ENCODE measurements at places on chromosomes 6 and 20. TPM values are rescaled to one million over a fixed set of nuclear protein-coding genes. Genes with fewer than 3 reads are reported as not detected.
A peak's percentile ranks its signal among the peaks of the same experiment; 100 is the strongest.

Gene FAM184A
- total RNA-seq: 4.4 TPM

Gene POM121L2
- total RNA-seq: not detected

Gene LY6G6D
- total RNA-seq: not detected

Gene RIPPLY2
- total RNA-seq: not detected

Gene STMN3
- total RNA-seq: 24.5 TPM

Gene HSPA1L
- 0.69 TPM for total RNA-seq

Gene LHFPL5
- not detected for total RNA-seq

DNA sequence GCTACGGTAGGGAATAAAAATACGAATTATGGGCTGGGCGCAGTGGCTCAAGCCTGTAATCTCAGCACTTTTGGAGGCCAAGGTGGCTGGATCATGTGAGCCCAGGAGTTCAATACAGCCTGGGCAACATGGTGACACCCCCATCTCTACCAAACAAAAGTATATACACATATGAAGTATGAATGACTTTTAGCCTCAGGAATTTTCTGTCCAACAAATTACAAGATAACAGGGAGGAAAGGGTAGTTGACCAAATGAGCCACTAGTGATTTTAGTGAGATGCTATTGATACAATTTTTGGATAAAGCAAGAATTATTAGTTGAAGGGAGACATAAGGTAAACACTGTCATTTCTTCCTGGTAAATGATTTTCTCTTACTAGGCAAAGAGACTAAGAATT is 328.2 kb downstream of the SYNE1 start:
- no peaks in the 10 kb centered on the region for H3K27me3 ChIP-seq
- H3K4me1 ChIP-seq: no peaks in the 10 kb centered on the region
- no peak overlapping the region for H3K27ac ChIP-seq
- no peak for DNase-seq
- H3K4me3 ChIP-seq: no peak overlapping the region

DNA sequence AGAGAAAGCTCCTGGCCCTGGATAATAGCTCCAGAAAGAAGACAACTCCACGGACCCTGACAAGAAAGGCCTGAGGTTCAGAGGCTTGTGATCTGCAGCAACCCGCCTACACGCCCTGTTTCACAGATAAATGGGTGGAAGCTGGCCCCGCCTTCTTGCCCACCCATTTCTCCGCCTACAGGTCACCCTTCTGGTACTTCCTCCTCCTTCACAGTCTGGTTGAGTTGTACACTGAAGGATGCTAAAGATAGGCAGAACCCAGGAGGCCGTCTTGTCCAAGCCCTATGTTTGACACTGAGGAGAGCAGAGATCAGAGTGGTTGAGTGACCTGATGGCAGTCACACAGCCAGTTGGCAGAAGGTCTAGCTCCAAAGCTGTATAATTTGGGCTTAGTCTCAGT is 34.2 kb upstream of the MDGA1 start:
- H3K4me1 ChIP-seq: no peaks in the 10 kb centered on the region
- H3K36me3 ChIP-seq: no peaks in the 10 kb centered on the region
- H3K27ac ChIP-seq: no peak overlapping the region
- no peak for DNase-seq

GRCh38 chr6:73728548-73729205 is 32.7 kb downstream of the CD109 start:
- no peaks in the 10 kb centered on the region for H3K4me1 ChIP-seq
- no peak overlapping the region for H3K4me3 ChIP-seq
- no peaks in the 10 kb centered on the region for H3K36me3 ChIP-seq
- no peak overlapping the region for H3K27ac ChIP-seq
- no peak for DNase-seq
- no peaks in the 10 kb centered on the region for H3K27me3 ChIP-seq

GRCh38 chr6:46772762-46773161 is 20.4 kb upstream of the MEP1A start:
- H3K27me3 ChIP-seq: no peaks in the 10 kb centered on the region
- no peak overlapping the region for H3K27ac ChIP-seq
- H3K4me3 ChIP-seq: no peak overlapping the region
- no peak for DNase-seq

GRCh38 chr6:121105461-121105860 is 228.8 kb downstream of the TBC1D32 start:
- H3K36me3 ChIP-seq: no peaks in the 10 kb centered on the region
- H3K4me3 ChIP-seq: no peak overlapping the region
- H3K4me1 ChIP-seq: no peaks in the 10 kb centered on the region

GRCh38 chr6:12386816-12387215 is 96.7 kb downstream of the EDN1 start:
- no peaks in the 10 kb centered on the region for H3K36me3 ChIP-seq
- no peak overlapping the region for H3K4me3 ChIP-seq
- no peak overlapping the region for H3K27ac ChIP-seq

DNA sequence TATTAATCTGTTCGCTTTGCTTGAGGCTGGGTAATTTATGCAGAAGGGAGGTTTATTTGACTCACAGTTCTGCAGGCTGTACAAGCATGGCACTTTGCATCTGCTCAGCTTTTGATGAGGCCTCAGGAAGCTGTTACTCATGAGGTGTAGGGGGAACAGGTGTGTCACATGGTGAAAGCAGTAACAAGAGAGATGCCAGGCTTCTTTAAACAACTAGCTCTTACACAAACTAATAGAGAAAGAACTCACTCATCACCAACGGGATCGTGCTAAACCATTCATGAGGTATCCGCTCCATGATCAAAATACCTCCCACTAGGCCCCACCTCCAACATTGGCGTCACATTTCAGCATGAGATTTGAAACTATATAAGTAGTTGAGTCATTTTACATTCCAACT is 34.4 kb upstream of the GCLC start:
- no peak overlapping the region for H3K4me3 ChIP-seq
- DNase-seq: no peak
- H3K27ac ChIP-seq: no peak overlapping the region
- H3K36me3 ChIP-seq: no peaks in the 10 kb centered on the region

DNA sequence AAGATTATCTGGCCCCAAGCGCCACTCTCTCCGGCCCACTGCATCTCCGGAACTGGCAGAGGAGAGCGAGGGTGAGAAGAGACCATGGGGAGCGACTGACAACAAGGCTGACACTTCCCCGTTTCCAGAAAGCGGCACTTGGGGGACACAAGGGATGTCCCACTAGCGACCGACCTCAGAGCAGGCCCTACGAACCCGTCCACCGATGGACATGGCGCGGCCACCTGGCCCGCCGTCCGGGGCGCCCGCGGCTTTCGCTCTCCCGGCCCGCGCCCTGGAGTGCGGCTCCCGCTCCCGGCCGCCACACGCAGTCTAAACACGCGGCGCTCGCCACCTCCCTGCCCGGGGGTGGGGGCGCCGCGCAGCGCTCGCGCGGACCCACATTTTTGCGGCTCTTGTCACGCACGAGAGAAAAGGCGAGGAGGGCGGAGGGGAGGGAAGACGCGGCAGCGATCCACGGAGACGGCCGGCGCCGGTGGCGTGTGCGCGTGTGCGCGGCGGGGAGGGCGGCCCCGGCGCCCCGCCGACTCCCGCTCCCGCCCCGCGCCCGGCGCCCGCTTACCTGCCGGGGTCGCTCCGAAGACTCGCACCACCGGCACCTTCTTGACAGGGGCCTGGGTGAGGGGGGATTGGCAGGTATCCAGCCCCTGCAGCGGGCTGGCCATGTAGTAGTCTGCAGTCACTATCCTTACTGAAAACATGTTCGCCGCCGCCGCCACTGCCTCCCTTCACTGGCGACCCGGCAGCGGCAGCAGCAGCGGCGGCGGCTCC is 645 bp downstream of the REV3L start:
- no peaks in the 10 kb centered on the region for H3K36me3 ChIP-seq
- peak overlapping the region; percentile 83 for H3K27ac ChIP-seq
- peaks cover 37% of the 10 kb centered on the region for H3K4me1 ChIP-seq
- H3K4me3 ChIP-seq: peak overlapping the region; percentile 96

- H3K36me3 ChIP-seq: no peaks in the 10 kb centered on the region
- H3K4me1 ChIP-seq: no peaks in the 10 kb centered on the region
- H3K27ac ChIP-seq: no peak overlapping the region
- no peak for DNase-seq
- H3K4me3 ChIP-seq: no peak overlapping the region
Measured at GRCh38 chr20:2575682-2576081, 39.3 kb downstream of the TMC2 start.

- no peaks in the 10 kb centered on the region for H3K4me1 ChIP-seq
- H3K4me3 ChIP-seq: no peak overlapping the region
- DNase-seq: no peak
- H3K27me3 ChIP-seq: no peaks in the 10 kb centered on the region
Measured at GRCh38 chr6:160871320-160871719, 120.2 kb upstream of the MAP3K4 start.

GRCh38 chr6:113170454-113170853 is 686.7 kb upstream of the MARCKS start:
- H3K36me3 ChIP-seq: no peaks in the 10 kb centered on the region
- no peak overlapping the region for H3K27ac ChIP-seq
- H3K4me3 ChIP-seq: no peak overlapping the region
- peaks cover 4% of the 10 kb centered on the region for H3K4me1 ChIP-seq
- H3K27me3 ChIP-seq: no peaks in the 10 kb centered on the region

DNA sequence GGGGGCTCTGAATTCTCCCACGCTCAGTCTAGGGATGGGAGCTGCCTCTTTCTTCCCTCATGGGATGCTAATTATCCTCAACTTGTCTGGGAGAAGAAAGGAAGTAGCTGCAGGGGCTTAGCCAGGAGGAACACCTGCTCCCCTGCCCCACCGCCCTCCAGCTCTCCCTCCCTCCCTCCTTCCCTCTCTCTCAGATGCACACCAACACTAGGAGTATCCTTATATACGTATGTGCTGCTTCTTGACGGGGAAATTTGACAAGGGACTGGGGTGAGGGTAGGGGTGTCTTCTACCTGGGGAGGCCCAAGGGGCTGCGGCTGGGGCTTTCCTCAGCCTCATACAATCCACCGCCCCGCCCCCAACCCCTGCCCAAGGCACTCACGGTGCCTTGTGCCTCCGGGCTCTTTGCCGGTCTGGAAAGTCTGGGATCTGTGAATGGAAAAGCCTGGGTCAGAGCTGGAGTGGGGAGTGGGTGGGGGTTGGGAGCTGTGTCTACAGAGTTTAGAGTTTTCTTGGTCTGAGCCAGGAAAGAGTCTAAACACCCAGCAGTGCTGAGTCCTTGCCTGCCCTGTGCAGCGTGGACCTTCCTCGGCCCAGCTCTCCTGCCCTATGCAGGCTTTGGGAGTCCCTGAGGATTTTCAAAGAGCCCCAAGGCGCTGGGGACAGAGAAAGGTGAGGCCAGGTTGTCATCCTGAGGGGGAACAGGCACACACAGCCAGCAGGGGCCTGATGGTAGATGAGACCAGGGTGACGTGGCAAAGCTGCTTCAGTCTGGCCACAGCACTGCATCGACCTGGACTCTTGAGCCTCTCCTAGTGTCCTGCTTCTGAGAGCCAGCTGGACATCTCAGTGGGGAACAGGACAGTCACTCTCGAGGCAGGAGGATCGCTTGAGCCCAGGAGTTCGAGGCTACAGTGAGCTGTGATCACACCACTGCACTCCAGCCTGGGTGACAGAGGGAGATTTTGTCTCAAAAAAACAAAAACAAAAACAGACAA is 29.3 kb upstream of the EMILIN3 start:
- no peak overlapping the region for H3K27ac ChIP-seq
- H3K27me3 ChIP-seq: no peaks in the 10 kb centered on the region
- DNase-seq: no peak

DNA sequence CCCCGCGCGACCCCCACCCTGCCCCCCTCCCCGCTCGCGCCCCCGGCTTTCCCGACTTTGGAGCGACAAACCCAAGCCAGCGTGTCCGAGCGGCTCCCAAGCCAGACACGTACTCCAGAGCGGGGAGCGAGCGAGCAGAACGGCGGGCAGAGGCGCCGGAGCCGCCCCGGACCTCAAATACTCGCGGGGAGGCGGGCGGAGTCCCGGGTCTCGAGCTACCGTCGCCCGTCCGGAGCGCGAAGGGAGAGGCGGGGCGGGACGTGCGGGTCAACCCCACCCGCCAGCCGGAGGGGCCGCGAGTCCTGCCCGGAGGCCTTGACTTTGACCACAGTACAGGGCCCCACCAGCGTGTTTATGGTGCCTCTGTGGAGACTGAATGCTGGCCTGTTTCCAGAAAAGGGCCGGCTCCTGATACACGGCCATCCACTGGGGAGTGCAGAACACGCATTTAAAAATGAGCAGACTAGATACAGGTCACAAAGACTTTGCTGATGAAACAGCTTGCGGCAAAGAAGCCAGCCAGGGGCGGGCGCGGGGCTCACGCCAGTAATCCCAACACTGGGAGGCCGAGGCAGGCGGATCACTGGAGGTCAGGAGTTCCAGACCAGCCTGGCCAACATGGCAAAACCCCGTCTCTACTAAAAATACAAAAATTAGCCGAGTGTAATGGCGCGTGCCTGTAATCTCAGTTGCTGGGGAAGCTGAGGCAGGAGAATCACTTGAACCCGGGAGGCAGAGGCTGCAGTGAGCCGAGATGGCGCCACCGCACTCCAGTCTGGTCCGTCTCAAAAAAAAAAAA is at the start of gene SERPINB6:
Gene SERPINB6 (minus strand): TSS at position 148 of the 799 bp plus-strand sequence. CDS start 12,235 bp downstream, outside the sequence.
- peaks cover 32% of the 10 kb centered on the region for H3K4me1 ChIP-seq
- H3K36me3 ChIP-seq: no peaks in the 10 kb centered on the region
- peak within 1 kb of the TSS; percentile 80 for H3K27ac ChIP-seq
- peak within 1 kb of the TSS; percentile 87 for H3K4me3 ChIP-seq

- H3K4me1 ChIP-seq: no peaks in the 10 kb centered on the region
- no peak for DNase-seq
- no peaks in the 10 kb centered on the region for H3K36me3 ChIP-seq
Measured at GRCh38 chr6:91029211-91029610, 442.3 kb upstream of the MAP3K7 start.

DNA sequence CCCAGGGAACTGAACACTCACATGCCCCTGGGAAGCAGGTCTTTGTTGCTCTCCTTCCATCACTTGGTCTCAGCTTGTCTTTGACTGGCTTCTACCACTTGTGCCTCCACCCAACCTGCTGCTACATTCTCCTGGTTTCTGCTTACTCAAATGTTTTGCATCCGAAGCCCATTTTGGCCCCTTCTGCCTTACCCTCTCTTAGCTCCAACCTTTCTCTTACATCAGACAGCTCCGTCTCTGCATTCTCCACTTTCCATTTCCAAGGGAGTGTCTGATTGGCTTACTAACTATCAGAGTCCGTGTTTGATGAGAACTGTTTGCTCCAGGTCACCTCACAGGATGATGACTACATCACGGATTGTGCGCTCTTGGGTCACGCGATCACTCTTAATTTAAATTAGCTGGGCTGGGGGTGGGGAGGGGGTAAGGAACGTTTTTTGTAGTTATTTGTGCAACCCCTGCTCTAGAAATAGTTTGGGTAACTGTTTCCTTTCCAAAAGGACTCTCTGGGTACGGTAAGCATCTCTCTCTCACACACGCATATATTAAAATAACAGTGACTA is 844 bp upstream of the ABRACL start:
- no peaks in the 10 kb centered on the region for H3K27me3 ChIP-seq
- H3K4me3 ChIP-seq: peak overlapping the region; percentile 91
- no peaks in the 10 kb centered on the region for H3K36me3 ChIP-seq
- no peak for DNase-seq
- H3K4me1 ChIP-seq: peaks cover 9% of the 10 kb centered on the region

DNA sequence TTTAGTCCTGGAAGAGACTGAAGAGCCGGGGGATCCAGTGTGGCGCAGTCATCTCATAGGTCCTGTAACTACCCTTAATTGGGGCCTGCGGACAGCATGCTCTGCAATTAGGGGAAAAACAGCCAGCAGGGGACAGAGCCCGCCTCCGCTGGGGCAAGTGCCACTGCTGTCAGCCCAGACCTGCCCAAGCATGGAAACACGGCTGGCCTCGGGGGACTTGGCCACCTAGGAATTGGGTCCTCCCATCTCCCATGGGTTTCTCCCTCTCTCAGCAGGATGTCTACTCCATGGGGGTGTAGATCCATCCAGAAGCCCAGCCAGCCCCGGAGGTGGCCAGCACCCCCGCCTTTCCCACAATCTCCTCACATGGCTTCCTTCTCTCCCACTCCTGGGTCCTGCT is 3.6 kb downstream of the GHRH start:
- H3K27ac ChIP-seq: no peak overlapping the region
- DNase-seq: no peak

GRCh38 chr6:109901976-109902375 is 76.1 kb upstream of the GPR6 start:
- DNase-seq: no peak
- H3K36me3 ChIP-seq: no peaks in the 10 kb centered on the region
- no peaks in the 10 kb centered on the region for H3K27me3 ChIP-seq
- H3K27ac ChIP-seq: no peak overlapping the region
